ENCODE measurements at places on chromosomes 12 and 14.

GRCh38 chr12:64635356-64635998 lies 25.2 kb downstream of the RASSF3 start:
- DNase-seq, result no peak

DNA sequence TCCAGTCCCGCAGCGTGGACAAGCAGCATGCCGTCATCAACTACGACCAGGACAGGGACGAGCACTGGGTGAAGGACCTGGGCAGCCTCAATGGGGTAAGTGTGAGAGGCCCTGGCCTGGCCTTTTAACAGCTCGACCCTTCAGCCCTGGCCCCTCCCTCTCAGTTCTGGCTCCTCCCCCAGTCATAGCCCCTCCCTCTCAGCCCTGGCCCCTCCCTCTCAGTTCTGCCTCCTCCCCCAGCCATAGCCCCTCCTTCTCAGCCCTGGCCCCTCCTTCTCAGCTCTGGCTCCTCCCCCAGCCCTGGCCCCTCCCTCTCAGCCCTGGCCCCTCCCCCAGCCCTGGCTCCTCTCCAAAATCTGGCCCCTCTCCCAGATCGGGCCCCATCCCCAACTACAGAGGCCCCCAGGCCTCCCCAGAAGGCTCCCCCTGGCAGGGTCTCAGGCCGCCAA lies 11.2 kb downstream of the CEP170B start:
- no peak for DNase-seq

GRCh38 chr12:115672086-115672485 lies 605.4 kb downstream of the MED13L start:
- no peak for DNase-seq

DNA sequence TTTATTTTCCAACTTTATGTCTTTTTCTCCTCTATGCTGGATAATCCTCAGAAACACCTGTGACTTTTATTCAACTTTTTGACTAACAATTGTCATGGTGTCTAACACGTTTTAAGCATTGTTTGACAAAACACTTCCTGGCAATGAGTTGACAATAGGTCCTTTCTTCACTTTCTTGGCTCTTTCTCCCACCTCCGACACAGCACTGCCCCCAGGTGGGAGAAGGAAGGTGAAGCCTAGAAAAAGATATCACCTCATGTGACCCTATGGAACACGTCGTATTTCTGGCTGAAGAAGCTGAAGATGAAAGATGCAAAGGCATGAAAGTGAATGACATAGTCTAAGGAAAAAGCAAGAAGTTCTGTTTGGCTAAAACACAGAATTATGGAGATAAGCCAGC lies 430.0 kb downstream of the ETNK1 start:
- DNase-seq, result no peak

DNA sequence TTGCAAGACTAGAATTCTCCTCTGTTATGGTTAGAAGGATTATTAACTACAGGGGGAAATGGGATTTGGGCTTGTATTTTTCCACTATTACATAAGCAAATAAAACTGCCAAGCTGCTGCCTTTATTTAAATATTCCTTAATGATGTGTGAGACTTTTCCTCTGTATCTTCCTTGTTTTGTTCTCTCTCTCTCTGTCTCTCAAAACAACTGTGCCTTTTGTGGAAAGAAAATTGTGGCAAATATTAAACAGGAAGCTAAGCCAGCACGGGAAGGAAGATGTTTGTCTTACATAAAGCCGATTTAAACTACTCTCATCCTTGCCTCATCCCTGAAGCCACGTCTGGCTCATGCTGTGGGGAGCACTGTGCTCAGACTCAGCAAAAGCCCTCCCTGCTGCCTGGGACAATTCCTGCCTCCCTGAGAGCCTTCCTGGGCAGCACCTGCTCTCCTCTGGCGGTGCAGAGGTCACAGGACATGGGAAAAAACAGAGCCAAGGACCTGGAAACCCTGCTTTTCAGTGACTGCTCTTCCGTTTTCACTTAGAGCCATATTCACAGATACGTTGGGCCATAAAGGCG lies 237.2 kb downstream of the SLC15A4 start:
- no peak for DNase-seq

- no peak for DNase-seq
Measured at GRCh38 chr12:12686472-12686871, 9.5 kb downstream of the GPR19 start.

DNA sequence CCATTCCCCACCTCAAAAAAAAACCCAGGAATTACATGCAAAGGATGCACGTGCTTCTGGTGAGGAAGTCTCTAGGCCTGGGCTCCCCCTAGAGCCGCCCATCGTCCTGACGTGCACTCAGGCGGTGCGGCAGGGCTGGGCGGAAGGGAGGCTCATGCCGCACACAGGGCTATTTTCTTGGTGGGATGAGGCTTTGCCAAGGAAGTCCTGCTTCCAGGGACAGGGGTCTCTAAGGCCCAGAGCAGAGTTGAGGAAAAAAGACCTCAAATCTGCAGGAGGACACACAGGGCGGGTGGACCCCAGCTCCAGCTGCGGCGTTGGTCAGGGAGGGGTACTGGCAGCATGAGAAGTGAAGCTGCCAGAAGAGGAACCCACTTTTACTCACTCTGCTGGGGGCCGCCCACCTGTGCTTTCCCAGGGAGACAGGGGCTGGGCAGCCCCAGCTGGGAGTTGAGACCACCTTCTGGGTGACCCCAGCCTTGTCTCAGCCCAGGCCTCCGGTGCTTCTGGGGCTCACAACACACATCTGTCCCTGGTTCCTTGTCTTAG lies 4.2 kb downstream of the RHOF start:
- no peak for DNase-seq

DNA sequence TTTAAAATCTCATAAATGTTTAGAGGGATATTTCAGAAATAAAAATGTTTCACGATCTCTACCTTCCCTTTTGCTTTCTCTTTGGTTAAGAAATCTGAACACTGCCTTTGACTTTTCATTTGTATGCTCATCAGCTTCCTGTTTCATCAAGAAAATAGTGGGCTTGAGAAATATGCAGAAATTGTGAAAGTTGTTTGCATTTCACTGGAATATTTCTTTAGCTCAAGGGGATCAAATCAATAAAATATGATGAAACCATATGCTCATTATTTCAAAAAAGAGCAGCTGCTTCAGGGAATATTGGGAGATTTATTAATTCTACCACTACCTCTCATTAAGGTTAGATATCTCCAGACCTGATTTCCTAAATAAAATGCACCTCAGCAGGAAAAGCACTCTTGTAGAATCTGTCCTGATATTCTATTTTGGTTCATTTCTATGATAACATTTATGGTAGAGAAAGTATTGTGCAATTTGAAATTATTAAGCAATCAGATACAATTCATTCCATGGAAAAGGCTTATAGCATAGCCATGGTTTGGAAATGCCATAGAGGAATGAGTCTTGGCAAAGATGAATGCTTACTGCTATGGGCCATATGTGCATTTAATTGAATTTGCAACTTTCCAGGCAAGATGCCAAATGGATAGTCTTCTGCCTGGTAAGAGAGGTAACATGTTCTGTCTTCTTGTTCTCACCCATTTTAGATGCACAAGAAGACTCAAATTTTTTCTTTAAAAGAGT lies 212.6 kb upstream of the SLC16A7 start:
- DNase-seq, result no peak

DNA sequence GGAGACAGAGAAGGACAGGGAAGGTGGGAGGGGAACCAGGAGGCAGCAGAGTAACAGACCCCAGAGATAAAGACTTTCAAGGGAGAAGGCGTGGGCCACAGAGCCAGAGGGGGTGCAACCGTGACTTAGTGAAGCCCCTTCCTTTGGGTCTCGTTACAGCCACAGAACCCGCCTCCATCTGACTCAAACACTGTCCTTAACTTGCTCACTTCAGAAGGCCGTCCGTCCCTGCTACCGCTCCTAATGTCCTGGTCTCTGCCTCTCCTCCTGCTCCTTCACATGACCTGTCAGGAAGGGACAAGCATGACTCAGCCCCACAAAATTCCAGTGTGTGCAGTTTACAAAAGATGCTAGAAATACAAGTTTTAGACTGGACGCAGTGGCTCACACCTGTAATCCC lies 18.0 kb downstream of the RIMBP2 start:
- DNase-seq, result no peak

DNA sequence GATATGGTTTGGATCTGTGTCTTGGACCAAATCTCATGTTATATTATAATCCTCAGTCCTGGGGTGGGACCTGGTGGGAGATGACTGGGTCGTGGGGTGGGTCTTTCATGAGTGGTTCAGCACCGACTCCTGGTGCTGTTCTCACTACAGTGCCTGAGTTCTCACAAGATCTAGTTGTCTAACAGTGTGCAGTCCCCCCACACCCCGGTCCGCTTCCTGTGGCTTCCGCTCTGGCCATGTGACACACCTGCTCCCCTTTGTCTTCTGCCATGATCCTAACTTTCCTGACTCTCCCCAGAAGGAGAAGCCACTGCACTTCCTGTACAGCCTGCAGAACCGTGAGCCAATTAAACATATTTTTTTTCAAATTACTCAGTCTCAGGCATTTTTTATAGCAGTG lies 1262.2 kb downstream of the TMEM121 start:
- DNase-seq, result no peak

DNA sequence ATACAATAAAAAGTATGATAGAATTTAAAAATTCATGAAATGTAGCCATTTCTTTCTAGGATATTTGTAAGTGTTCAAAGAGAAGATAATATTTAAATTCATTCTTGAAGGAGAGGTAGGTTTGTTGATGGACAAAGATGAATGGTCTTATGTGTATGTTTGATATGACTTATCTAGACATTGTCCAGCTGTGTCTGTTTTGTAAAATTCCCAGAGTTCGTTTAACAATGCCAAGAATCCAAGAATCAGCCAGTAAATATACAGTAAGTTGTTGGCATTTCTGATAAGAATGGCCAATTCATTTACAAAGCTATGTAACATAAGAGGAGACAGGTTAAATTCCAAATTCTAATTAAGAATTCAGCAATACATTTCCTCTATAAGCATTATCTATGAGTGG lies 150.9 kb downstream of the ADAMTS20 start:
- DNase-seq, result no peak

- DNase-seq, result no peak
Measured at GRCh38 chr12:75606151-75606550, 94.7 kb upstream of the KRR1 start.

- no peak for DNase-seq
Measured at GRCh38 chr12:63752283-63752682, 27.4 kb upstream of the RXYLT1 start.

GRCh38 chr12:108457734-108458361 lies 57.2 kb upstream of the FICD start:
- DNase-seq, result no peak

DNA sequence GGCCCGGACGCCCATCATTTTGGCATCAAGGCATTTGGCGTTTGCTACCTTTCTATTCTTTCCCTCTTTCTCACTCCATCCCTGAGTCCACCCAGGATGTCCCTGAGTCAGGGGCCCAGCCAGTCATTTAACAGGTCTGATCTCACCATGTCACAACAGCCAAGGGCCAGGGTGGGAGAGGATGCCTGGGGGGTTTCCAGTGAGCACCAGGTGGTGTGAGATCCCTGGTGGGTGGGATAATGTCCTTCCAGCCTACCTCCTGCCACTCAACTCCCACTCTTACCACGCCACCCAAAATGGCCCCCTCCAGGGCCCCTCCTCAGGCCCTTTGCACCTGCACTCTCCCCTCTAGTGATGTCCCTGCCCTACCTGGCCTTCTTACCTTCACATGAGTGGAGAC lies 310.8 kb downstream of the BCL11B start:
- DNase-seq, result no peak

DNA sequence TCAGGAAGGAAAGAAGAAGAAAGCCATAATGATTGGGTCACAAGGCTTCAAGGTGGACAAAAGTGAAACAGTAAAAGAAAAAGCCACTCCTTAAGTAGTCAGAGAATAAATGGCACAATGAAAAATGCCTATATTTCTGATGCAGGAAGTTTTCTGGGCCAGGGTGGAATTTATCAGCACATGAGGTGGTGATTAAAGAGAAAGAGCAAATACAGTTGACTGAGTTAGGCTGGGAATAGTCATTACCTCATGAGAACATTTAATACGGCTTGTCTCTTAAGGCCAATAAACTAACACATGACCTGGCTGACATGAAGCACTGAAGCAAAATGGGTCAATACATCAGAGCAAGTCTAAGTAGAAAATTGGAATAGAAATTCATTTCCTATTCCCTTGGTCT lies 499.7 kb downstream of the TMTC2 start:
- DNase-seq, result no peak

GRCh38 chr14:91354221-91354916 lies 63.3 kb downstream of the CCDC88C start:
- DNase-seq, result no peak

GRCh38 chr14:60753264-60754119 lies 18.9 kb downstream of the MNAT1 start:
- peak; percentile 35 for DNase-seq

- DNase-seq, result no peak
Measured at GRCh38 chr12:104669851-104670337, 213.1 kb downstream of the CHST11 start.

- DNase-seq, result no peak
Measured at GRCh38 chr14:32606301-32606700, 277.2 kb downstream of the AKAP6 start.

DNA sequence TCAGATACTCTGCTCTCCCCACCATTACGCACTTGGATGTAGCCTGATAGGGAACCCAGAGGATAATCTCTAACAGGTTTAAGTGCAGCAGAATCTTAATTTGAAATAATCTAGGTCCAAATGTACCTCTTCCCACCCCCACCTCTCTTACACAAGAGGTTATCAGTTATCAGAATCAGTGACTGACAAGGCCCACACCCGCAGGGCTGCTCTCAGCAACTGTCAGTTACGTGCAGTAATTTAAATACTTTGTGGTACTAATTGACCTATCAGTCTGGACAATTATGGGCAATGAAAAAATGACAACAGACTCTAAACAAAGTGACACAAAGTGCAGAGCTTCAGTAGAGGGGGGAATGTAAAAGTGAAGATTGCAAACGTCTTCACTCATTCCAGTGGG lies 74.0 kb downstream of the CLIP1 start:
- DNase-seq, result no peak

DNA sequence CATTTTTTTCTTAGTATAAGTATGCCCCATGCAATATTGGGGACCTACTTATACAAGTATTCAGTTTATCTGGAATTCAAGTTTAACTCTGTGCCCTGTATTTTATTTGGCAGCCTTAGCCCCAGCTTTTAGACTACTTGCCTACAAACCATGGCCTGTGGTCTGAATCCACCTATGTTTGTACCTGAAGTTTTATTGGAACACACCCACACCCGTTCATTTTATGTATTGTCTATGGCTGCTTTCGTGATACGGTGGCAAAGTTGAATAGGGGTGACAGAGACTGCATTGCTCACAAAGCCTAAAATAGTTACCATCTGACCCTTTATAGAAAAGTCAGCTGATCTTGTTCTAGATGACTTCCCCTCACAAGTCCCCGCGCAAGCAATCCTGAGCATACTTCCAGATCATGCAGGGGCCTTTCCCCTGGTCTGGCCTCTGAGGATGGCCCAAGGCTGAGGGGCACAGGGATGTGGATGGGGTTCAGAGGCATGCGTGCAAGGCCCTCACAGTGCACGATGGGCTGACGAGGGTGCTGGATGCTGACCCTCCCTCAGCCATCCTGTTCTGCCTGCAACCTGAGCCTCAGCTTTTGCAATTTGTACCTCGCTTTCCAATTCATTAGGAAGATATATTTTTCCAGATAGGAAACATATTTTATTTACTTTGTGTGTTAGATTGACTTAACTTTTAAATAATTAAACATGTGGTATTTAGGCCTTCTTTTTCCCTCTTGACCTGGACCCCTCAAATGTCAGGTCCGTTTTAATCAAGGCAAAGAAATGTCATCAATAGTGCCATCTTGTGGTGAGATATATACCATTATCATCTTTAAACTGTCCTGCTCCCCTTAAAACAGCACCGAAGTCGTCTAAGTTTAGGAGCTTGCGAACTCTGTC lies 527.3 kb upstream of the CCDC196 start:
- DNase-seq, result no peak

- DNase-seq, result no peak
Measured at GRCh38 chr12:28800129-28800528, 348.9 kb upstream of the FAR2 start.

GRCh38 chr12:94678849-94679248 lies 28.5 kb upstream of the TMCC3 start:
- no peak for DNase-seq

All from stimulated activated CD8-positive, alpha-beta memory T cell treated with anti-CD3 and anti-CD28 coated beads, Interleukin-15, amount 100 ng/mL, for 4 hours (primary cell).